ENCODE measurements at places on chromosomes 12 and 14. TPM values are rescaled to one million over a fixed set of nuclear protein-coding genes. Genes with fewer than 3 reads are reported as not detected.

KRT5 gene
- total RNA-seq = not detected

FLRT2 gene
- total RNA-seq = not detected

RHOJ gene
- total RNA-seq = not detected

RNU6-8 gene
- total RNA-seq = not detected

SLC6A12 gene
- 0.37 TPM for total RNA-seq

DNA sequence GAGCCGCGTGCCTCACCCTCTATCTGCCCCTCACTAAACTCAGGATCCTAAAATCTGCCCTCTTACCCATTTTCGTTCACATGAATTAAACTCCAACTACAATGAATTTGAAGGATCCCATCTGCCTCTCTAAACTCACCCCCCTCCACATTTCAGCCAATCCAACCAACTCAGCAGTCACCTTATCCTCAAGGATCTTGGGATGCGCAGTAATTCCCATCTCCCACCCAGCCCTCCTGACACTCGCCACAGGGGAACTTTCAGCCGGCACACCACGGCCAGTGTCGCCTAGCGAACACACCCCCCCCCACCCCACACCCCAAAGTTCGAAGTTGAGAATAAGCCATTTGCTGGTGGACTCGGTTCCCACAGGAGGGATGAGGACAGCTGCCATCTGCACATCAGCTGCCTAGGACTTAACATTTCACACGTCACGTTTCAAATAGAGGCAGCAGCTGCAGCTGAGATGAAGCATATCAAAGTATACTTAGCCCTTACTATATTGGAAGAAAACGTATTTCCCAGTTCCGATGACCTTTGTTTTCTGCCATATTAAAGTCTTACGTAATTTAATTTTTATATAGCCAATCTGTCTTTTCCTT, 8.7 kb upstream of the SELPLG start:
- no peak for DNase-seq

DNA sequence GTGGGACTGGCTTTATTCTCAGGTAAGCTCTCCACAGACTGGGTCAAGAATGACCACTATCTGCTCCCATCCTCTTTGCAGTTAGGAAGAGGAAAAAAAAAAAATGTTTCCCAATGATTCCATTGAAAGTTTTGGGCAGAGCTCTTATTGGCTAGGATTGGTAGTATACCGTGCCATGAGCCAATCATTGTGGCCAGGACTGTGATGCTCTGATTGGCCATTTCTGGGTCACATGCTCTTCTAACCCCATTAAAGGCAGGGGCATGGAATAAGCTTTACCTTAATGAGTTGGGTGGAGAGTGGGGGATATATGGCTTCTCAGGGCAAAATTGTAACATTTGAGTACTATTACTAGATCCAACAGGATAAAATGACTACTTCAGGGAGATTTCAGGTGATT, 49.4 kb upstream of the WSCD2 start:
- DNase-seq = no peak

GRCh38 chr14:60951776-60952435, 29.0 kb downstream of the TRMT5 start:
- DNase-seq = no peak

- DNase-seq = no peak
Observed at GRCh38 chr14:71209888-71210287, 302.6 kb downstream of the PCNX1 start.

GRCh38 chr14:97402279-97402678, 605.1 kb downstream of the VRK1 start:
- no peak for DNase-seq

All from activated T-helper 2 cell treated with anti-CD3 and anti-CD28 coated beads, Interferon-gamma antibody, Interleukin-2, Interleukin-4, amounts not matched to agents 10 μg/mL and 5 μg/mL and 100 μg/mL, durations not matched to agents 14 hours and 24 hours and 36 hours (primary cell).